ENCODE measurements at places on chromosomes 6 and 20.

- DNase-seq: no peak
These were observed 13.4 kb upstream of the STX16 start for GRCh38 chr20:58637466-58638213.

GRCh38 chr20:48181261-48181935 lies 396.1 kb upstream of the SULF2 start:
- DNase-seq: no peak

- no peak for DNase-seq
These were observed 18.0 kb upstream of the PACSIN1 start for GRCh38 chr6:34447910-34448309.

- DNase-seq: no peak
These were observed 64.0 kb upstream of the PTGIS start for GRCh38 chr20:49631856-49632418.

All from stomach (tissue), 19 donors.